Karpas-422 (cell line): ENCODE measurements at places on chromosomes 1 and 21. TPM values are rescaled to one million over a fixed set of nuclear protein-coding genes. Genes with fewer than 3 reads are reported as not detected.

The TNFRSF1B gene
- not detected in 2 replicates for total RNA-seq

The CELF3 gene
- not detected in 2 replicates for total RNA-seq

The IL20 gene
- total RNA-seq = not detected in 2 replicates

- peaks cover 22% of the 10 kb centered on the region for H3K4me1 ChIP-seq
- H3K4me3 ChIP-seq = no peak overlapping the region
- H3K36me3 ChIP-seq = no peaks in the 10 kb centered on the region
- no peak overlapping the region for H3K27ac ChIP-seq
- H3K27me3 ChIP-seq = no peaks in the 10 kb centered on the region
- DNase-seq = peak; percentile 36
Measured at GRCh38 chr1:107941123-107941522, 23.9 kb downstream of the VAV3 start.

- H3K27ac ChIP-seq = no peak overlapping the region
- peaks cover 26% of the 10 kb centered on the region for H3K36me3 ChIP-seq
- DNase-seq = peak; percentile 69
- H3K27me3 ChIP-seq = no peaks in the 10 kb centered on the region
Measured at GRCh38 chr1:103525114-103525606, 339 bp upstream of the RNPC3 start.
